ENCODE measurements at places on chromosomes 5 and 9.

- no peak for DNase-seq
Observed at GRCh38 chr5:14445576-14446290, 135.9 kb upstream of the OTULINL start.

- no peak for DNase-seq
Observed at GRCh38 chr5:10452768-10453331, 11.2 kb downstream of the ROPN1L start.

DNA sequence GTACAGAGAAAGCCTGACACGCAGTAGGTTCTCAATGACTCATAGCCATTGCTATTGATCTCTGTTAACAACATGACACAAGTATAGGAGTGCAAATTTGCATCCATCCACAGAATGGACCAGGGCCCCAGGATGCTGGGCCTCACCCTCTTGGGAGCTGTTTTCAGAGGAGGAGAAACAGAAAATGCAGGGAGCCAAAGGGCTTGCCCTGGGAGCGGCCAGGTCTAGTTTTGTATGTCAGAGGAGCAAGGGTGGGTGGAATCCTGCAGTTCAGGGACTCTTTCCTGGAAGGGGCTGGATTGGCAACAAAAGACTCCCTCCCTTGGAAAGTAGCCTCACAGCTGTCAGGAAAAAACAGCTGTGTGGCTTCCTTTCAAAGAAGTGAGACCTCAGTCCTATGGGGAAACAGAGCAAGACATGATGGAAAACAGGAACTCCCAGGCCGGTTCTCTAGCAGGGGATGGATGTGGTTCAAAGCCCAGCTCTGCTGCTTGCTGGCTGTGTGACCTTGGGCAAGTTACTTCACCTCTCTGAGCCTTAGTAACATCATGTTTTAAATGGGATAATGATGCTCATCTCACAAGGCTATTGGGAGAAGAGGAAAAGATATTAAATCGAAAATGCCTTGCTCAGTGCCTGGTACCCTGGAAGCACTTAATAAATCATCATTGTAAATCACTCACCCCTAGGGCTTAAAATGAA, 50.5 kb upstream of the SH3PXD2B start:
- no peak for DNase-seq

GRCh38 chr5:36722900-36723299, 116.5 kb downstream of the SLC1A3 start:
- DNase-seq = no peak

DNA sequence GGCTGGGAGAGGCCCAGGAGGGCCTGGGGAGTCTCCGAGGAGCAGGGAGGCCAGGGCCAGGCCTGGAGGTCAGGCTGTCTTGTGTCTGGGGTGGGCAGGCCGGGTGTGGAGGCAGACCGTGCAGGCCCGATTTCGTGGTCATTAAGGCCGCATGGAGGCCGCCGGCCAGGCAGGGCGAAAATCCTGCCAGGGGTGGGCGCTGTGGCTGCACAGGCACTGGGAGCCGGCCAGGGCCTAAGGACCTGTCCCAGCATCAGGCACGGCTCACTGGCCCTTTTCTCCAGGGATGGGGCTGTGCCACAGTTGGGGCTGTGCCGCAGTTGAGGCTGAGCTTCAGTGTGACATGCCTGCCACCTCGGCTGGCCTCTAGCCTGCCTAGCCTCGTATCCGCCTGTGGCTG, 35.9 kb downstream of the ASS1 start:
- DNase-seq = no peak

- DNase-seq = no peak
Observed at GRCh38 chr5:124393584-124394379, 352.7 kb downstream of the ZNF608 start.

DNA sequence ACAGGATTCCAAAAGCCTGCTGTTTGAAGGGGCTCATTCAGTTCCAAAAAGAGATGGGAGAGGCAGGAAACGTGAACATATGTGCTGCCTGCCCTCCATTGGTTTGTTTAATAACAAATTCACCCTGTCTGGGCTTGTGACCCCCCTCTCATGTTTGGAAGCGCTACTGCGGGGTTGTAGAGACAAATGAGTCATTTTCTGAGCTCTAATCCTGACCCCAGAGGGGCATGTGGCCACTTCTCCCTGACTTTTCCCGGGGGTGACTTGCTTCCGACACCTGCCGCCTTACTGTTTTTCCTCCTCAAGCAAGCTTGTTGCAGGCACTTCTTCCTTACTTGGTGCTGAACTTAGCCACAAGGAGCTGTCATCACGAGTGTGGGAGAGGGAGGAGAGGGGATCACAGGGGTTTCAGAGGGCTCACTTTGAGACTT, 75.9 kb downstream of the LMNB1 start:
- DNase-seq = no peak

DNA sequence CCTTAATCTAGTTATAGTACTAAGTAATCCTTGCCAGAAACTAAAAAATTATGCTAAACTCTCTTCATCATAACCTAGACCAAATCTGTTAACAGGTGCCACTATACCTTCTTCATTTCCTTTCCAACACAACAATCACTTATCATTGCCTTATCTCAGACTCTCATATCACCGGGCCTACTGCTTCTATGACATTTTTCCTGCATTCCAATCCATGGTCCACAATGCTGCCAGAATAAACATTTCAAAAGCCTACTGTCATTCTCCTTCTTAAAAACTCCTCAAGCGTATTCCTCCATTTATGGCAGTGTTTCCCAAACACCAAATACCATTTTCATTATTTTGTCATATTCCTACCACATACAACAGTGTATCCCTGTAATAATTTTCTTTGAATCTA, 6.5 kb downstream of the PPP6C start:
- no peak for DNase-seq

Measured in activated T-helper 1 cell treated with Interleukin-2 at 50 U/mL for 16 hours (primary cell).